Right renal pelvis (tissue), 4 donors: ENCODE measurements at places on chromosomes 7 and 10.

- DNase-seq, result no peak
Observed at GRCh38 chr7:732094-732541, 5.0 kb upstream of the PRKAR1B start.

GRCh38 chr7:16007911-16008310, 321.4 kb upstream of the MEOX2 start:
- no peak for DNase-seq

GRCh38 chr7:28889290-28889689, 68.8 kb downstream of the TRIL start:
- DNase-seq, result no peak

DNA sequence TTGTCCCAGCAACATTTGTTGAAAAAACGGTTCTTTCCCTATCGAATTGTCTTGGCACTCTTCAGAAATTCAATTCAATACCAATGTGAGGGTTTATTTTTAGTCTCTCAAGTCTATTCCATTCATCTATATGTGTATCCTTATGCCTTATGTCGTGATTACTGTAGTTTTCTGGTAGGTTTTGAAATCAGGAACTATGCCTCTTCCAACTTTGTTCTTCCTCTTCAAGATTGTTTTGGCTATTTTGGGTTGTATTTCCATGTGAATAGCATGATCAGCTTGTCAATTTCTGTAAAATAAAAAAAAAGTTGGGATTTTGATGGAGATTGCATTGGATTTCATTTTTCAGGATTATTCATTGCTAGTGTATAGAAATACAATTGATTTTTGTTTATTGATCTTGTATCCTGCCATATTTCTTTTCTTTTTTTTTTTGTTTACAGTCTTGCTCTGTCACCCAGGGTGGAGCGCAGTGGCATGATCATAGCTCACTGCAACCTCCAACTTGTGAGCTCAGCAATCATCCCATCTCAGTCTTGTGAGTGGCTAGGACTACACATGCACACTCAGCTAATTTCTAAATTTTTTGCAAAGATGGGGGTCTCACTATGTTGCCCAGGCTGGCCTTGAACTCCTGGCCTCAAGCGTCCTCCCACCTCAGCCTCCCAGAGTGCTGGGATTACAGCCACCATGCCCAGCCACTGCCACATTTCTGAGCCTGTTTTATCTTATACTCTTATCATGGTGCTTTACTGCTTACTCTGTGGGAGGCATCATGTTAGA, 46.2 kb upstream of the MKLN1 start:
- no peak for DNase-seq

DNA sequence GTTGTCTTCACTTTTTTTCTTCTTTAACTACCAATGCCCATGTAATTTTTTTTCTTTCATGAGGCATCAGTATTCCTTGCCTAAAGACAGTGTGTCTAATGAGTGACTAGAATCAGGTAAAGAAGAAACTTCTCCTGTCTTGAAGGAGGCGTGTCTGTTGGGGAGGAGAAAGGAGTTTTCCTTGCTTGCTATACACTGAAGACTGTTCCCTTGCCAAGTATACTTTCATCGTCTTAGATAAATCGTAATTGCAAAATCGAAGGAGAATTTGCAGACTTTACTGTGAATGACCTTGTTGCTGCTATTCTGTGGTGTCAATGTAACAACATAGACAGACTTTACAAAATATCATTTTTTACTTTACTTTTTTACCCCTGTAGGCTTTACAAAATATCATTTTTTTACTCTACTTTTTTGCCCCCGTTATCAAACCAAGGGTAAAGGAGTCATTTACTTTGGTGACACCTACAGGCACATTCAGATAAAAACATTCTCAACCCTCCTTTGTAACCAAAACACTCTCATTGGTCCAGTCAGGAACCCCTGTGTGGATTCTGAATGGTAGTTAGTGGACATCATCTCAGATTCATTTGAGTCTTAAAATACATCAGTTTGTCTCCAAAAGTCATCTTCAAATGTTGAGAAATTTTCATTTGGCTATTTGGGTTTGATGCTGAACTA, 232.4 kb downstream of the AHR start:
- DNase-seq, result no peak
